ENCODE measurements at places on chromosomes 5 and 9. TPM values are rescaled to one million over a fixed set of nuclear protein-coding genes. Genes with fewer than 3 reads are reported as not detected.

DNA sequence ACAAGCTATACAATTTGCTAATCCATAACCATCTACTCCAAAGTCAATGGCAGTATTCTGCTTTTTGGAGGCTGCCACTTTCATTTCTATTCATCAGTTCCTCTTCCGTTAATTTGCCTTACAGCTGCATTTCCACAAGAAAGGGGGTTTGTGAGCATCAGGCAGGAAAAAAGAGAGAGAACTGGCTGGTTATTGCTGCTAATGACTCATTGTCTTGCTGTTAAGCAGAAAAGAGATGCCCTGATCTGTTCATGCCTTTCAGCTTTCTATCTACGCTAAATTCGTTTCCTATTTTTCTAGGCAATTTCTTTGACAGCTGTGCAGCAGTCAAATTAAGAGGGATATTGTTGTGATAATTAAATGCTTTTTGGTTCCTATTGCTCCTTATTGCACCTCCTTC lies 65.9 kb upstream of the GNAQ start:
- DNase-seq, result no peak

GRCh38 chr5:32207355-32207634 lies 33.2 kb upstream of the GOLPH3 start:
- no peak for DNase-seq

PCDH12 gene
- total RNA-seq, result 0.18 TPM

DNA sequence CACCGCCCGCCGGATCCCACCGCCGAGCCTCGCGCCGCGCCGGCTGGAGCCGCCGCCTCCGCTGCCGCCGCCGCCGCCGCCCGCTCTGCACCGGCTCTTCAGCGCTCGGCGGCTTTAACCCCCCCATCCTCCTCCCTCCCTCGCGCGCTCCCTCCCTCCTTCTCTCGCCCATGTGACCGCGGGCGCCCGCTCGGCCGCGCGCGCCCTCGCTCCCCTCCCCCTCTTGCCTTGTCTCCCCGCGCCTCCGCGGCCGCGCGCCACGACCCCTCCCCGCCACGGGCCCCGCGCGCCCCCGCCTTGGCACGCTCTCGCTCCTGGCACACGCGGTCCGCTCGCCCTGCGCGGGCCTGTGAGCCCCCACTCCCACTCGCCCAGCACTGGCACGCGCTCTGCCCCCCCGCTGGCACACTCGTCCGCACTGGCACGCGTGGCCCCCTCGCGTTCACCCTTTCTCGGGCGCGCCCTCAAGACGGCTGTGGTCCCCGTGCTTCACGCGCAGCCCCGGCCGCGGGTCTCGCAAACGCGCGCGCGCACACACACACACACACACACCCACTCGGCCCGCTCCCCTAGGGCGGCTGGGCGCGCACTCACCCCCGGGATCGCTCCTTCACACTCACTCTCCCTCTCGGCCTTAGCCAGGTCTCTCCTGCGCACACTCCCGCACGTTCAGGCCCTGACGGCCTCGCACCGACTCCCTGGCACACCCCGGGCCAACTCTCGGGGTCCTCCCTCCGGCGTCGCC lies at the start of gene CNTFR:
Gene CNTFR (minus strand): TSS at position 89 of the 745 bp plus-strand sequence. CDS start 20,743 bp downstream, outside the sequence.
- peak; percentile 62 for DNase-seq

GRCh38 chr5:149005077-149005892 lies 57.6 kb downstream of the SH3TC2 start:
- no peak for DNase-seq

- no peak for DNase-seq
Measured at GRCh38 chr5:100913298-100913697, 10.2 kb upstream of the ST8SIA4 start.

- no peak for DNase-seq
Measured at GRCh38 chr5:71014176-71014575, 11.0 kb downstream of the NAIP start.

PCDHB12 gene
- 6.1 TPM for total RNA-seq

- no peak for DNase-seq
Measured at GRCh38 chr9:4515958-4516375, 25.7 kb downstream of the SLC1A1 start.

LCN12 gene
- total RNA-seq, result 15.9 TPM

DNA sequence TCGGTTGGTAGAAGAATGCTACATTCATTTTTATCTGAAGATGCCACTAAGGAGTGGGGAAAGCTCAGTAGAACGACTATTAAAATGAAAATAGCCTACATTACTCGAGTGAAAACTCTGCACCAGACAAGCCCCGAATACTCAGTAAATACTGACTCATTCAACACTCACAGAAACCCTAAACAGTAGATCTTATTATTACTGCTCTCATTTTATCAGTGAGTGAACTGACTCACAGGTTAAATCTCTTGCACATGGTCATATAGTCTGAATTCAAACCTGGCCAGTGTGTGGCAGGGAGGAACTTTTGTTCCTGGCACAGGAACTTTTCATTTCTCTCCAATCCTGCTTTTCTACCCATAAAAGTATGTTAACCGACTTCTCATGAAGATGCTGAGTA lies 9.6 kb upstream of the PAPPA start:
- no peak for DNase-seq

DNA sequence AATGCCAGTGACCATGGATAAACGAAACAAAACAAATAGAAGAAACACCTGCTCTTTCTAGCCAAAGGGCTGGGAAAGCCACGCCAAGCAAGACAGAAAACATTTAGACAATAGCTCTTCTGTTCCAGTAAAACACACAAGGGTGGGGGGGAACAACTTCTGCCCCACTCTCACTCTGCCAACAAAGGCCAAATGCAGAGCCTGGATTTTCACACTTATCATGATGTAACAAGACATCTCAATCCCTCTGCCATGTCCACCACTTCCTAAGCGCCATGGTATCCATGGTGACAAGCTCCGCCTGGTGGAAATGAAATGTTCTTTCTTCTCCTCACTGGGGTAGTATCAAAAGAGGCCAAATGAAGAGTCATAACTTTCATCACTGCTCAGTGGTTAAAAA lies 60.6 kb downstream of the DRD1 start:
- DNase-seq, result no peak

- DNase-seq, result no peak
Measured at GRCh38 chr9:137295849-137296669, 6.0 kb downstream of the NRARP start.

- no peak for DNase-seq
Measured at GRCh38 chr5:11449217-11449616, 455.0 kb downstream of the CTNND2 start.

ELL2 gene
- total RNA-seq, result 11.7 TPM

CD180 gene
- not detected for total RNA-seq

SPATA31E1 gene
- 0.09 TPM for total RNA-seq

GRCh38 chr5:6714226-6715041 lies 1.2 kb downstream of the TENT4A start:
- peak; percentile 53 for DNase-seq

DNA sequence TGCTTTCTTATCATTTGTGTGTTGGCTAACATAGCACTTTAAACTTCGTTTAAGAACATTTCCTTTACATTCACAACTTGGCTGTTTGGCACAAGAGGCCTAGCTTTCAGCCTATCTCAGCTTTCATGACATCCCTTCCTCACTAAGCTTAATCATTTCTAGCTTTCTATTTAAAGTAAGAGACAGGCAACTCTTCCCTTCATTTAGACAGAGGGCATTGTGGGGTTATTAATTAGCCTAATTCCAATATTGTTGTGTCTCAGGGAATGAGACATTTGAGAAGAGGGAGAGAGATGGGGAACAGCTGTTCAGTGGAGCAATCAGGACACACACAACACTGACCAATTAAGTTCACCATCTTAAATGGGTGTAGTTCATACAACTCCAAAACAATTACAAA lies 51.0 kb upstream of the OR2K2 start:
- no peak for DNase-seq

DNA sequence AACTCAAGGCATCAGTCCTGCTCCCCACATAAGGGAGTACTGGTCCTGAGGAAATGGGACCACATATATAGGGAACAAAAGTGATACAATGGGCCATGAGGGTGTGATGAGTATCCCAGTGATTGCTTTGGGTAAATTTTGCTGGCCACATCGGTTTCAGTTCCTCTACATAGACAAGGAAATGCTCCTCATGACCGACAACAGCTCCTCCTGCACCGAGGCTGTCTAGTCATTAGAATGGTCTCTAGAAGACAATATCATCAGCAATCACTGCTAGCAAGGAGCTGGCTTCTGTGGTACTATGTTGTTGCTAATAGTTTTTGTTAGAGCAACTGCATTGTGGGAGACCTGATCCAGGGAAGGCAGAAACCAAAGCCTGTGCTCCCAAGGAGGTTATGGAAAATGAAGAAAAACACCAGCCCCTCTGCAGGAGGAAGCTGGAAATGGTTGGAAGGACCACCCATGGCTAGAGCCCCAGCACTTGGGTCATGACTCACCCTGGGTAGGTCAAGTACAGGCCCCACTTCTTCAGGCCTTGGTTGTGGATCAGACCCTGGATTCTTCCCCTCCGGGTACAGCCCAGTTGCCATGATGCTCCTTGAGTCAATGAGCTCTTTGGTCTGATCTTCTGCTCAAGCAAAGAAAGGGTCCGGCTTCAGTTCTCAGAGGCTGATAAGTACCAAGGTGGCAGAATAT lies 3.4 kb upstream of the CTSL start:
- DNase-seq, result no peak

SNCAIP gene
- total RNA-seq, result 113 TPM

- DNase-seq, result no peak
Measured at GRCh38 chr5:179194201-179194910, 134.2 kb downstream of the ZNF354C start.

DND1 gene
- total RNA-seq, result 3.3 TPM

GRCh38 chr9:36204906-36205547 lies 14.3 kb downstream of the CLTA start:
- no peak for DNase-seq

GRCh38 chr9:27828908-27829307 lies 255.6 kb upstream of the C9orf72 start:
- DNase-seq, result no peak
